ENCODE measurements at places on chromosomes 13 and 19. TPM values are rescaled to one million over a fixed set of nuclear protein-coding genes. Genes with fewer than 3 reads are reported as not detected.

- DNase-seq: no peak
- no peaks in the 10 kb centered on the region for H3K4me1 ChIP-seq
- H3K36me3 ChIP-seq: no peaks in the 10 kb centered on the region
- H3K27ac ChIP-seq: no peak overlapping the region
- no peak overlapping the region for H3K4me3 ChIP-seq
Observed at GRCh38 chr19:31517224-31518180, 168.3 kb upstream of the TSHZ3 start.

Gene ZNF578
- total RNA-seq: 1.3 TPM

- H3K27me3 ChIP-seq: no peaks in the 10 kb centered on the region
- no peak overlapping the region for H3K4me3 ChIP-seq
- no peak for DNase-seq
- H3K27ac ChIP-seq: no peak overlapping the region
Observed at GRCh38 chr13:22789916-22790315, 390.9 kb upstream of the SGCG start.

DNA sequence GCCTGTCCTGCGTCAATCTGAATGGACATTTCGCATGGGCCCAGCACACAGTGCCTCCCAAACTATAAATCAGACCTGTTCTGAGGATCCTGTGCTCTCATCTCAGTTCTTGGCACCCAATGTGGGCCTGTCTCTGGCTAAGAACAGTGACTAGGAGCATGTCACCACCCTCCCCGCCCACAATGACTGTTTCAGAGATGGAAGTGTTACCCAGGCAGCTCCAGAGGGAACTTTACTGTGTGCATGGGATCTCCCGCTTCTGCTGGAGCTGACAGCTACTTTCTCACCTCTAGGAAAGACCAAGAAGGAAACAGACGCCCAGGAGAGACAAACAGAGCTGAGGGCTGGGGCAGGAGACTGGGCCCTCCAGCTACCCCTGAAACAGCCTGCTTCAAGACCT, 45.0 kb downstream of the KCTD15 start:
- H3K27ac ChIP-seq: no peak overlapping the region
- H3K4me3 ChIP-seq: no peak overlapping the region
- H3K4me1 ChIP-seq: no peaks in the 10 kb centered on the region
- no peak for DNase-seq

DNA sequence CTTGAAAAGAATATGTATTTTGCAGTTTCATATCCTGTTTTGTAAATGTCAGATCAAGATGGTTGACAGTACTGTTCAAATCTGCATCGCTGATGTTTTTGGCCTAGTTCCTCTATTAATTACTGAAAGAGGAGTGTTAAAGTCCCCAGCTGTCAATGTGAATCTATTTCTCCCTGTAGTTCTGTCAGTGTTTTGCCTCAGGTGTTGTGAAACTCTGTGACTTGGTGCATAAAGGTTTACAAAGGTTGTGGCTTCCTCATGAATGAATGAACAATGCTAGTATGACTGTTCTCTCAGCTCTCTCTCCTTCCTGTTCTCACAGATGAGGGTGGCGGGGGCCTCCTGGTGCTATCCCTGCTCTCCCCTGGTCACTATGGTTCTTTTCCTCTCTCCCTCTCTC, 142.4 kb downstream of the MYCBP2 start:
- H3K4me1 ChIP-seq: no peaks in the 10 kb centered on the region
- no peak overlapping the region for H3K4me3 ChIP-seq
- DNase-seq: no peak
- H3K27me3 ChIP-seq: no peaks in the 10 kb centered on the region
- peaks cover 7% of the 10 kb centered on the region for H3K36me3 ChIP-seq
- H3K27ac ChIP-seq: no peak overlapping the region

GRCh38 chr13:24249624-24250023, 59.8 kb upstream of the C1QTNF9 start:
- no peak overlapping the region for H3K27ac ChIP-seq
- no peak for DNase-seq
- H3K4me1 ChIP-seq: peaks cover 13% of the 10 kb centered on the region
- H3K36me3 ChIP-seq: no peaks in the 10 kb centered on the region

DNA sequence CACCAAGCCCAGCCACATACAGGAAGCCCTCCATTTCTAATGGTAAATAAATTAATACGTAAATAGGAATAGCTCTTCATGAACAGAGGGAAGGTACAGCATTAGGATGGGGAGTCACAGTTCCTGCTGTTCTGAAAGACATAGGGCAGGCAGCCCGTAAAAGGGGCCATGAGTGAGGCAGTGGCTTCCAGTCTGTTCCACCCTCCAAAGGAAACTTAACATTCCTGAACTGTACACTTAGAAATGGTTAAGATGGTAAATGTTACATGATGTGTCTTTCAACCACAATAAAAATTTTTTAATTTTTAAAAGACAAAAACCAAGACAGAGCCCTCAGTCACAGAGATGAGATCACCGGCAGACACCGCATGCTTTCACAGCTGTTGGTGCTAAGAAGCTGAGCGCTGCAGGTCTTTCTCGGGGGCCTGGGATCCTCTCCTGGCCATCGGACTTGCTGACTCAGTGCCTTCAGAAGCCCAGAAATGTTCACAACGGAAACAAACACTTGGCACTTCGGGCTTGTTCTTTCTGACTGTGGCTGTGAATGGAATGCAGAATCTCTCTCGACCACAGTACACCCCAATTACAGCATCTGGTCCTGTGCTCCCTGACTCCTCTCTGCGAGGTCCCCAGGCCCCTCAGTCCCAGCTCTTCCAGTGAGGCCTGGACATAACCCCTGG, 36.4 kb downstream of the EPS15L1 start:
- H3K4me3 ChIP-seq: no peak overlapping the region
- peaks cover 82% of the 10 kb centered on the region for H3K36me3 ChIP-seq
- H3K27me3 ChIP-seq: no peaks in the 10 kb centered on the region
- peak overlapping the region; percentile 47 for H3K27ac ChIP-seq

Gene RFPL4AL1
- not detected for total RNA-seq

DNA sequence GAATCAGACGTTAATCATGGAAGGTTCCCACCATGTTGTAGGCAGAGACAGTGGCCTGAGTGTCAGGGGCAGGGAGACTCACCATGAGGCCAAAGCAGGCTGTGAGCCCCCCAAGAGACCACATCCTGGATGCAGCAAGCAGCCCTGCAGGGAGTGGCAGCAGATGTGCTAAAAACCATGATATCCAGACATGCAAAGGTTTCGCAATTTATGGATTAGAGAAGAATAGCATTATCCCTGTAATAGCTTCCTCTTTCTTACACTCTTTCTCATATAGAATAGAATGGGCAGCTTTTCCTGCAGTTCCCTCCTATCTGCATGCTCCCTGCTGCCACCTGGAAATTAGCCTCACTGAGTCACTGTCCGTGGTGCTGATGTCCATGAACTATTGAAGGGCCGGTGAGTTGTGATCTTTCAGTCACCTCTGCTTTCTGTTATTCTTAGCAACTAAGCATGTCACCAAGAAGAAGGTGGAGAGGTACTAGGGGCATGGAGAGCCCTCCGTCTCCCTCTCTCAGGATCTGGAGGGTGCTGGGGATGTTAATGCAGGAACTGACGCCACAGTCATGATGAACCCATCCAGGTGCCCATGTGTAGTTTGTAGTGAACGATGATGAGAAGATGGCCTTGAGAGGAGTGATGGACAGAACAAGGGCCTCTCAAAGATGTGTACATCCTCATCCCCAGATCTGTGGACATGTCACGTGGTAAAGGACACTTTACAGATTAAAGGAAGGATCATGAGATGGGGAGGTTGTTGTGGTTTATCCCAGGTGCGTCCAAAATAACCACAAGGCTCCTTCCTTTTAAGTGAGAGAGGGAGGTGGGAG, 9.9 kb downstream of the CEACAM4 start:
- H3K27me3 ChIP-seq: no peaks in the 10 kb centered on the region
- H3K36me3 ChIP-seq: no peaks in the 10 kb centered on the region
- no peak for DNase-seq
- no peak overlapping the region for H3K27ac ChIP-seq

DNA sequence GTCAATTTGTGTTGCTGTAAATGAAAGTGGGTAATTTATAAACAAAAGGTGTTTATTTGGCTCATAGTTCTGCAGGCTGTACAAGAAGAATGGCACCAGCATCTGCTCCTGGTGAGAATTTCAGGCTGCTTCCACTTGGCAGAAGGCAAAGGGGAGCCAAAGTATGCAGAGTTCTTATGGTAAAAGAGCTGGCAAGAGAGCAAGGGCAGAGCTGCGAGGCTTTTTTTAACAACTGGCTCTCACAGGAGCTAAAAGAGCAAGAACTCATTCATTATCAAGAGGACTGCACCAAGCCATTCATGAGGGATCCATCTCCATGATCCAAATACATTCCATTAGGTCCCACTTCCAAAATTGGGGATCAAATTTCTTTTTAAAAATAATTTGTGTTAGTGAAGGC, 1712.7 kb downstream of the SLITRK5 start:
- H3K27ac ChIP-seq: no peak overlapping the region
- H3K4me1 ChIP-seq: no peaks in the 10 kb centered on the region
- DNase-seq: no peak
- H3K4me3 ChIP-seq: no peak overlapping the region
- H3K27me3 ChIP-seq: no peaks in the 10 kb centered on the region

GRCh38 chr13:113638806-113639205, 19.2 kb downstream of the ATP4B start:
- H3K4me3 ChIP-seq: no peak overlapping the region
- H3K27me3 ChIP-seq: no peaks in the 10 kb centered on the region
- no peak for DNase-seq

DNA sequence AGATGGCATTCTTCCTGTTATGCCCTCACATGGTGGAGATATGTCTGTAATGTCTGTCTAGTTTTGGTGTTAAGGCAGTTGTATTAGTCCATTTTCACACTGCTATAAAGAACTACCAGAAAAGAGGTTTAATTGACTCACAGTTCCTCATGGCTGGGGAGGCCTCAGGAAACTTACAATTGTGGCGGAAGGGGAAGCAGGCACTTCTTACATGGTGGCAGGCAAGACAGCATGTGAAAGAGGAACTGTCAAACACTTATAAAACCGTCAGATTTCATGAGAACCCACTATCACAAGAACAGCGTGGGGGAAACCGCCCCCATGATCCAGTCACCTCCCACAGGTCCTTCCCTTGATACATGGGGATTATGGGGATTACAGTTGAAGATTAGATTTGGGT, 3.2 kb downstream of the ZNF441 start:
- H3K4me3 ChIP-seq: no peak overlapping the region
- DNase-seq: no peak
- H3K36me3 ChIP-seq: no peaks in the 10 kb centered on the region
- H3K27ac ChIP-seq: no peak overlapping the region

Gene LAIR1
- total RNA-seq: 127 TPM

Gene ZNRF4
- not detected for total RNA-seq

DNA sequence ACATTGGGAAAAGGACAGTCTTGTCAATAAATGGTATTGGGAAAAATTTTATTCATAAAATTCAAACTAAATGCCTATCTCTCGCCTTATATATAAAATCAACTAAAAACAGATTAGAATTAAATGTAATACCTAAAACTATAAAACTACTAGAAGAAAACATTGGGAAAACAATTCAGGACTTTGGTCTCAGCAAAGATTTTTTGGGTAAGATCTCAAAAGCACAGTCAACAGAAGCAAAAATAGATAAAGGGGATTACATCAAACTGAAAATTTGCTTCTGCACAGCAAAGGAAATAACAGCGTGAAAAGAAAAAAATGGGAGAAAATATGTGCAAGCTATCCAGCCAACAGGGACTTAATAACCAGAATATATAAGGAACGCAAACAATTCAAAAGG, 24.3 kb upstream of the ZC3H13 start:
- H3K36me3 ChIP-seq: no peaks in the 10 kb centered on the region
- no peak overlapping the region for H3K4me3 ChIP-seq
- no peaks in the 10 kb centered on the region for H3K27me3 ChIP-seq
- no peak for DNase-seq
- H3K27ac ChIP-seq: no peak overlapping the region
- H3K4me1 ChIP-seq: no peaks in the 10 kb centered on the region

GRCh38 chr13:113759525-113760137, 605 bp downstream of the TMEM255B start:
- H3K4me3 ChIP-seq: peak overlapping the region; percentile 75
- no peaks in the 10 kb centered on the region for H3K27me3 ChIP-seq
- H3K36me3 ChIP-seq: no peaks in the 10 kb centered on the region
- H3K27ac ChIP-seq: peak overlapping the region; percentile 90

Gene NCR1
- 2.7 TPM for total RNA-seq

DNA sequence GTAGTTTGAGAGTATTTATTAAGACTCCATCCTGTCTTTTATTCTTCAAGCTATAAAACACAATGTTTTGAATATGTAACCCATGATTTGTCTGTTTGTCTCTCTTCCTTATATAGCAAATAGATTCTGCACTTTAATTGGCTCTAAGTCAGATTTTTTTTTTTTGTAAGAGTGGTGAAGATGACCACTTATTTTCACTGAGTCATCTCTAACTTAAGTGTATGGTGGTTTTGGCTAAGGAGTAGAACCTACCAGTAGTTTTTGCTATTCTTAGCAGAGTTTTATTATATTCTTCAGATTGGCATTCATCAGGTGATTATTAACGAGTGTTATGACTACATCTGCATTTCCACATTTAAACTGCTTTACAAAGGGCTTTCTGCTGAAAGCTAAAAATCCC, 194.7 kb downstream of the LMO7 start:
- no peaks in the 10 kb centered on the region for H3K36me3 ChIP-seq
- no peak overlapping the region for H3K27ac ChIP-seq
- H3K4me3 ChIP-seq: no peak overlapping the region
- H3K27me3 ChIP-seq: no peaks in the 10 kb centered on the region

DNA sequence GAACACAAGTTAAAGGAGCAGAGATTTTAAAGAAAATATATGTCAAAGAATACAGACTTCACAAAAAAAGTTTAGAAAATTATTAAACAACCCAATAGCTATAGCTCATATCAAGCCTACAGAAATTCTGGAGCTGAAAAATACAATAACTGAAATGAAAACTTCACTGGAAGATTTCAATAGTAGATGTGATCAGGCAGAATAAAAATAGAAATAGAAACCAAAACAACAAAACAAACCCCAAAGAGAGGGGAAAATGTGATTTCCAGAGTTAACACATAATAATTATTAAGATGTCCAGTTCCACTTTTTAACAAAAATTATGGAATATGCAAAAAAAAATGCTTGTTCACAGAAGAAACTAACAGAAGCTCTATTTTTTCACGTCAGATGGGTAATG, 23.6 kb downstream of the LRRC63 start:
- H3K4me1 ChIP-seq: no peaks in the 10 kb centered on the region
- no peak overlapping the region for H3K27ac ChIP-seq
- H3K36me3 ChIP-seq: no peaks in the 10 kb centered on the region
- no peak for DNase-seq

Gene IGSF23
- total RNA-seq: not detected

DNA sequence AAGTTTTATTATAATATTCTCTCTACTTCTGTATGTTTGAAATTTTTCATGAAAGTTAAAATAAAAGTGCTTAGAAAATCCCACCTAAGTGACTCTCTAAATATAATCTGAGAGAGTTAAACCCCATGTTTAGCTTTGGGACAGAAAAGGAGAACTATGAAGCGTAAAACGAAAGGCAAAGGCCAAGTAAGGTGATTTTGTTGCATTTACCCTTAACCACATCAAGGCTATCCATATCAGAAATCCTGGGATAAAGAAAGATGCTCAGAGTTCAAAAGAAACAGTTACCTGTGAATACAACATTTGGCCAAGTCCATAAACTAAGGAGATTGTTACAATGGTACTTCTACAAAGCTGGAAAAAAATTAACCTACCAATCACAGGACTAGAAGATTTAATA, 31.3 kb downstream of the UBL3 start:
- no peaks in the 10 kb centered on the region for H3K36me3 ChIP-seq
- no peak for DNase-seq

GRCh38 chr19:50199259-50199555, 4.2 kb upstream of the MYH14 start:
- no peaks in the 10 kb centered on the region for H3K27me3 ChIP-seq
- H3K27ac ChIP-seq: no peak overlapping the region
- DNase-seq: no peak
- no peak overlapping the region for H3K4me3 ChIP-seq
- peaks cover 13% of the 10 kb centered on the region for H3K4me1 ChIP-seq

Gene PPAN
- total RNA-seq: 28.4 TPM

All from upper lobe of left lung (tissue), 6 donors.